Activated naive CD8-positive, alpha-beta T cell treated with anti-CD3 and anti-CD28 coated beads, Interleukin-2, amount 50 U/mL, for 24 hours (primary cell): ENCODE measurements at places on chromosomes 16 and 17.
A peak's percentile ranks its signal among the peaks of the same experiment; 100 is the strongest.

DNA sequence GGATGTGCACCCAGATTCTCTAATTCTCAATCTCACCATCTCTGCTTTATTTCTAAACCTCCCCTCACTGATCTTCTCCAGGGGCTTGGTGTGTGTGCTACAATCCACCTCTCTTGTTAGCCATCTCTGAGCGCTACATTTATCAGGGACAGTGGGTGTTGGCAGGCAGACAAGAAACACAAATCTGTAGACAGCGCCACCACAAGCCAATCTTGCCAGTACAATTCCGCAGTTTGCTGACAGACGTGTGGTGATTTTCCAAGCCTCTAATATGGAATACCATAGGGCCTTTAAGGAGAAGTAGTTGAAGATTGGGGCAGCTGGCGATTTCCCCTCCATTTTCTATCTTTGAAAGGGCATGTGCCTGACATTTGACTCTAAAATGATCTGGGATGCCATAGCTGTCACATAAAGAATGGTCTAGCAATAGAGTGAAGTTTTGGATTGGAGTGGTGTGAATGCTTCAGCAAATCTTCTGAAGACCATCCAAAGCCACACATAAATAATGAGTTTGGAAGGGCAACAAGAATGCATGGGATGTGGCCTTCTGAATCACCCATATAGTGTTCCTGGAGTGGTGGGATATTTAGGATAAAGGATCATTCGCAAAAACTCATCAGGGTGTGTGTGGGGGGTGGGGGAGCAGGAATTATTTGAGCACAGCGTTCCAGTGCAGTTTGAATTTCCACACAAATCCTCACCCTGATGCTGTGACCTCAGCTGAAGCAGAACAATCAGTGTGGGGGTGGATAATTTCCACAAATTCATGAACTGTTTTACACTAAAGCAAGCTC lies 12.0 kb upstream of the ANKFN1 start:
- H3K27me3 ChIP-seq, result peaks cover 4% of the 10 kb centered on the region
- no peak overlapping the region for H3K27ac ChIP-seq
- no peak overlapping the region for H3K4me3 ChIP-seq
- no peaks in the 10 kb centered on the region for H3K36me3 ChIP-seq
- DNase-seq, result no peak

- no peaks in the 10 kb centered on the region for H3K27me3 ChIP-seq
- H3K4me3 ChIP-seq, result no peak overlapping the region
- H3K36me3 ChIP-seq, result peaks cover 4% of the 10 kb centered on the region
- H3K4me1 ChIP-seq, result peaks cover 12% of the 10 kb centered on the region
- DNase-seq, result no peak
- H3K27ac ChIP-seq, result no peak overlapping the region
Measured at GRCh38 chr17:9386401-9386800, 189.2 kb downstream of the STX8 start.

DNA sequence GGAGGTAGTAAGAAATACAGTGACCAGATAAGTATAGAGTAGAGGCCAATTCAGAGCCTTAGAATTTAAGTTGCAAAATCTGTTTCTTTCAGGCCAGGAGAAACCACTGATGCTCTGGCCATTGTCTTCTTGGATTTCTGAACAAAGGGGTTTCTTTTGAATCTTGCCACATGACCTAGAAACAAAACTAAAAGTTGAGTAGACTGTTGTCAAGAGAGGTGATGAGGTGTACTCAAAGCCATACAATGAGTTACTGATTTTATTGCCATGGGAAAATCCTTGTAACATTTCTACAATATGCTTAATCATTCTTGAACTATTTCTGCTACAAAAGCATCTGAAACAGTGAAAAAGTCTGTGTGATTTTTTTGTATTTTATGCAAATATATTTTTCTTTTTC lies 881.3 kb downstream of the CDH11 start:
- H3K36me3 ChIP-seq, result no peaks in the 10 kb centered on the region
- H3K4me3 ChIP-seq, result no peak overlapping the region
- H3K27ac ChIP-seq, result no peak overlapping the region
- DNase-seq, result no peak
- no peaks in the 10 kb centered on the region for H3K27me3 ChIP-seq

- no peaks in the 10 kb centered on the region for H3K36me3 ChIP-seq
- no peak overlapping the region for H3K4me3 ChIP-seq
- peaks cover 53% of the 10 kb centered on the region for H3K4me1 ChIP-seq
- no peak for DNase-seq
- H3K27me3 ChIP-seq, result no peaks in the 10 kb centered on the region
- peak overlapping the region; percentile 86 for H3K27ac ChIP-seq
Measured at GRCh38 chr17:80253631-80254395, 6.8 kb upstream of the RNF213 start.

DNA sequence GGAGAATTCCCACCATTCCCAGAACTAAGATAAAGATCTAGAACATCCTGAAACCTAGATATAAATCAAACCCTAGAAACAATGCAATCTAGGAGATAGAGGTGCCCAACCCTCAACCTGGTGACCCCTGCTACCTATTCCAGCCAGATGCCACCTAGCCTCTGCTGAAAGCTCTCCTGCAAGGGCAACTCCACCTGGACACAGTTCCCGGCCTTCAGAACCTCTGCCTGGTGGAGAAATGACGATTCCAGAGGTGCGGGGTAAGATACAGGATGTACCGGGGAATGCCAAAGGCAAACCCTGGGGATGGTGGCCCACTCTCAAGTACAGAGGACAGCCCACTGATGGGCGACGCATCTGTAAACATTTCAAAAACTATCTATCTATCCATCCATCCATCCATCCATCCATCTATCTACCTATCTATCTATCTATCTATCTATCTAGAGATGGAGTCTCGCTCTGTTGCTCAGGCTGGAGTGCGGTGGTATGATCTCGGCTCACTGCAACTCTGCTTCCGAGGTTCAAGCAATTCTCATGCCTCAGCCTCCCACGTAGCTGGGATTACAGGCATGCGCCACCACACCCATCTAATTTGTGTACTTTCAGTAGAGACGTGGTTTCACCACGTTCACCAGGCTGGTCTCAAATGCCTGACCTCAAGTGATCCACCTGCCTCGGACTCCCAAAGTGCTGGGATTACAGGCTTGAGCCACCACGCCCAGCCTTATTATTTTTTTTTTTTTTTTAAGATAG lies 19.0 kb downstream of the MEAK7 start:
- DNase-seq, result no peak
- H3K27me3 ChIP-seq, result no peaks in the 10 kb centered on the region

DNA sequence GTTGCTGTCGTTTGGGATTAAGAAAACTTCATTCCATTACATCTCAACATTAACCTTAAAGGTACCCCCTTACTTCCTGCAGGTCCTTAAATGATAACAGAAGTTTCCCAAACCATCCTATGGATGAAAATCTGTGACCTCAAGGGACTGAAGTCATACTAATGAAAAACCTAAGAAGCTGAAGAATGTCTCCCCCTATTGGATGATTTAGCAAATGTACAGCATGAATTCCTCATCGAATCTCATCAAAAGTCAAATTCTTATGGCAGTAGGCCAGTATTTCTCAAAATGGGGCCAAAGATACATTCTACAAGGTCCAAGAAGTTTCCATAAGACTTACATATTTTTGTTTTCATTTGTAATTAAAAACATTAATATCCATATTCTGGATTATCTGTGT lies 13.5 kb downstream of the SCO1 start:
- no peak overlapping the region for H3K27ac ChIP-seq
- no peak overlapping the region for H3K4me3 ChIP-seq
- H3K36me3 ChIP-seq, result peaks cover 73% of the 10 kb centered on the region
- peaks cover 6% of the 10 kb centered on the region for H3K4me1 ChIP-seq
- no peak for DNase-seq
- no peaks in the 10 kb centered on the region for H3K27me3 ChIP-seq

DNA sequence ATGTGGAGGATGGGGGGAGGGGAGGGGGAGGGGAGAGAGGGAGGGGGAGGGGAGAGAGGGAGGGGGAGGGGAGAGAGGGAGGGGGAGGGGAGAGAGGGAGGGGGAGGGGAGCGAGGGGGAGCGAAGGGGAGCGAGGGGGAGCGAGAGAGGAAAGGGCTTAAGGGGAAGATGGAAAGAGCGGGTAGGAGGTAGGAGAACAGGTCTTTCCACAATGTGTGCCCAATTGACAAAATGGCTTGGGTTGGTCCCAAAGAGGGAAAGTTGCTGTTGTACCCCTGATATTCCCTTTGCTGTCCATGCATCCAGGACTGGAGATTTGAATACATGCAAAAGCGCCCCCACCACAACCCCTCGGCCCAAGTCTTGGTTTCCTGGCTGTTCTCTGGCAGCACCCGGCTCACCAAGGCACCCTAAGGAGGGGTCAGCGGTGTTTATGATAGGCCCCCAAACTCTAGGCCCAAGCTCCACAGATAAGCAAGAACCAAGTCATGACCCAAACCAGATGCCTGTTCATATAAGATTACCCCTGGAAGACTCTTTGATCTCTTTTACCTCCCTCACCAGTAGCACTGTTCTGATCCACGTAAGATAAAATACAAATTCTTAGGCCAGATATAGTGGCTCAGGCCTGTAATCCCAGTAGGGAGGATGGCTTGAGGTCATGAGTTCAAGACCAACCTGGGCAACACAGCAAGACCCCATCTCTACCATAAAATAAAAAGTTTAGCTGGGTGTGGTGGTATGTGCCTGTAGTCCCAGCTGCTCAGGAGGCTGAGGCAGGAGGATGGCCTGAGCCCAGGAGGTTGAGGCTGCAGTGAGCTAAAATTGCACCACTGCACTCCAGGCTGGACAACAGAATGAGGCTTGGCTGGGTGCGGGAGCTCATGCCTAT lies 119.6 kb downstream of the ZFHX3 start:
- no peaks in the 10 kb centered on the region for H3K36me3 ChIP-seq
- no peak overlapping the region for H3K27ac ChIP-seq
- H3K27me3 ChIP-seq, result no peaks in the 10 kb centered on the region

DNA sequence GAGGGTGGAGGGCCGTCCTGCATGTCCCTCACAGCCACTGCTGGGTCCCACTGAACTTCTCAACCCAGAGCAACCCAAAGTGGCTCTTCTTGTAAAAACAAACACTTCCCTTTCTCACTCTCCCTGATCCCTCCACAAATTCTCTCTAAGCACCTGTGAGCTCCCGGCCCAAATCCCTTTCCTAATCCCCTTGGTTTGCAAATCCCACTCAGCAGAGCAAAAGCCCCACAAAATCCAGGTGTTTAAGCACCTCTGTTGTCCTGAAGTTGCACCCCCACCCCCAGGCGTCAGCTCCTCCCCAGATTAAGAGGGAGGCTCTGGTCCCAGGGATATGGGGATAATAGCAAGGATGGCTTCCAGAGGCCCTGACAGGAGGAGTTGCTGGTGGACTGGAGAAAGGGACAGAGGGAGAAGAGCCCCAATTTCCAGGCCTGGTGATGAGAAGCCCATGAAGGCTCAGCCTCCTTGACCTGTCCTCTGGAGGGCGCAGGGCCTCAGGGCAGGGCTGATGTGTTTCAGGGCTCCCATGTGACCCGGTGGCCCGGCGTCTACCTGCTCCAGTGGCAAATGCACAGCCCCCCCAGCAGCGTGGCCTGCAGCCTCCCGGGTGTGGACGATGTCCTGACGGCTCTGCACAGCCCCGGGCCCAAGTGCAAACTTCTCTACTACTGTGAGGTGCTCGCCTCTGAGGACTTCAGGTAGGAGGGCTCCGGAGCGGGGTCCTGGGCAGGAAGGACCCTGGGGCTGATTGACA lies 23.0 kb downstream of the NAGPA start:
- H3K36me3 ChIP-seq, result no peaks in the 10 kb centered on the region
- no peak for DNase-seq
- H3K27me3 ChIP-seq, result peaks cover 7% of the 10 kb centered on the region
- H3K4me1 ChIP-seq, result no peaks in the 10 kb centered on the region
